ENCODE measurements at places on chromosomes 16 and 17. TPM values are rescaled to one million over a fixed set of nuclear protein-coding genes. Genes with fewer than 3 reads are reported as not detected.
A peak's percentile ranks its signal among the peaks of the same experiment; 100 is the strongest.

GRCh38 chr17:77454242-77455095 lies 313.7 kb downstream of the SEC14L1 start:
- peak; percentile 89 for DNase-seq

GRCh38 chr17:80471922-80472321 lies 4.5 kb downstream of the NPTX1 start:
- DNase-seq = no peak

- peak; percentile 6 for DNase-seq
Observed at GRCh38 chr17:58184308-58184985, 8.1 kb upstream of the EPX start.

GRCh38 chr17:1077581-1077985 lies 80.7 kb downstream of the TIMM22 start:
- DNase-seq = no peak

GRCh38 chr16:83928341-83929055 lies 24.5 kb upstream of the OSGIN1 start:
- DNase-seq = peak; percentile 93

DNA sequence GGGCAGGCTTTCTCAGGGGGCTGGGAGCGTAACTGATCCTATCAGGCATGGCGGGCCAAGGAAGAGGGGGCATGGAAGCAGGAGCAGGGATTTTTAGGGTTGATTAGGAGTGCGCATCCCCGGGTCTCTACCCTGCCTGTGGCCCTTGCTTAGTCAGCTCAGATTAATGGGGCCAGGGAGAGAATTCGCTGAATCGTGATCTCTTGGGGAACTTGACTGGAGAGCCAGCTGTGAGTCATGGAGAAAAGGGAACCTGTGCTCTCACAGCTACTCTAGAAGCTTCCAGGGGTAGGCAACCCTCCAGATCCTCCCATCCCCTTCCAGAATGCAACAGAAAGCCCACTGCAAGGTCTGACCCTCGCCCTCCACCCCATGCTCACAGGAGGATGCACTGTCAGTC lies 3.6 kb downstream of the FOXN1 start:
- no peak for DNase-seq

DNA sequence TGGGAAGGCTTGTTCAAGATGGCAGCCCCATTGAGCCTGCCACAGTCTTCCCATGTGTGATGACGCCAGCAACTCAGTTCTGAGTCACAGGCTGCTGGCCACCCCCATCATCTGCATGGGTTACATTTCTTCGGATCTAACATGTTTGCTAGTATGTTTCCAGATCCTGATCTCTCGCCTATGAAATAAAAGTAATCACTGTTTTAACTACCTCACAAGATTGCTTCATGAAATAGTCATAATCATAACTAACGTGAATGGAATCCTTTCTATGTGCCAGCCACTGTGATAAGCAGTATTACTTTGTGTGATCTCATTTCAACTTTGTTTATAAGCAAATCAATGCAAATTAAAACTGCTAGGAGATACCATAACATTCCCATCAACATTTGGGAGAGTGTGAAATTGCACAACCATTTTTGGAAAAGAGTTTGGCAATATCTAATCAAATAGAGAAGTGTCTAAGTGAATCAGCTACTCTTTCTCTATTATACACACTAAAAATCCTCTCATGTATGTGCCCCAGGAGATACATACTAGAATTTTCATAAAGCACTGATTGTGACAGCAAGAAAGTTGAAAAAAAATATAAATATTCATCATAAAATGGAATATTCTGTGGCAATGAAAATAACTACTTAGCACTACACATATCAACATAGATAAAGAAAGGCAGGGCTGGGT lies 300.2 kb upstream of the IRX5 start:
- DNase-seq = no peak

DNA sequence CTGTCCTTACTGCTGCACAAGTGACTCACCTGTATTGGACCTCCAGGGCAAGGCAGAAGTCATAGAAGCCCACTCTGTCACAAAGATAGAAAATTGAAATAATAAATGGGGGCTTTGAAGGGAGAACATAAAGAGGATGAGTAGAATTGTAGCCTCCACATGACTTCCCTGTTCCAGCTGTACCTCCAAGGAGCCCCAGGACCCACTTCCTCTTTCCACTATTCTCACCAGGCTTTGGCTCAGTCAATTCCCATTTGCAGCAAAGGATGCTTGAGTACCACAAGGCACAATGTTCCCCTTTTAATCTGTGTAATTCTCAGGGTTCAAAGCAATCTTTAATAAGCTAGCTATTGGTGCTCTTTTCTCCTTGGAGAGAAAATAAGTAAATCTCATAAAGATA lies 512.1 kb downstream of the TOX3 start:
- no peak for DNase-seq

GRCh38 chr17:74043976-74044375 lies 159.5 kb upstream of the RPL38 start:
- no peak for DNase-seq

DNA sequence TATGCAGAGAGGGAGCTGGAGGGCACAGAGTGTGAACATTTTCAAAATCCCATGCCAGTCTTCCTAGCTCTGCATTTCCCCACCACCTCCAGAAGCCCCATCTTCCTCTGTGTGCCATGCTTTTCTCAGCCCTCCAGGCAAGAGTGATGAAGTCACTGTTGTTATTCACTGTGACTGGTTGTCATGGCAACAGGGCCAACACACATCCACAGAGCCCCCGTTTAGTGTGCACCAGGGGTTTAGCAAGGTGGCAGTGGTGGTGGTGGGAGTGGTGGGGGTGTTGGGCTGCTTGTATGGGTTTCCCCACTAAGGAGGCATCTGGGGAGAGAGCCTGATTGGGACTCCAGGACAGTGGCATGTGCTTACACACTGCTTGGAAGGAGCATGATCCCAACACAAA lies 309.9 kb upstream of the ASIC2 start:
- DNase-seq = no peak

GRCh38 chr16:73879621-73880020 lies 417.0 kb upstream of the PSMD7 start:
- no peak for DNase-seq

DNA sequence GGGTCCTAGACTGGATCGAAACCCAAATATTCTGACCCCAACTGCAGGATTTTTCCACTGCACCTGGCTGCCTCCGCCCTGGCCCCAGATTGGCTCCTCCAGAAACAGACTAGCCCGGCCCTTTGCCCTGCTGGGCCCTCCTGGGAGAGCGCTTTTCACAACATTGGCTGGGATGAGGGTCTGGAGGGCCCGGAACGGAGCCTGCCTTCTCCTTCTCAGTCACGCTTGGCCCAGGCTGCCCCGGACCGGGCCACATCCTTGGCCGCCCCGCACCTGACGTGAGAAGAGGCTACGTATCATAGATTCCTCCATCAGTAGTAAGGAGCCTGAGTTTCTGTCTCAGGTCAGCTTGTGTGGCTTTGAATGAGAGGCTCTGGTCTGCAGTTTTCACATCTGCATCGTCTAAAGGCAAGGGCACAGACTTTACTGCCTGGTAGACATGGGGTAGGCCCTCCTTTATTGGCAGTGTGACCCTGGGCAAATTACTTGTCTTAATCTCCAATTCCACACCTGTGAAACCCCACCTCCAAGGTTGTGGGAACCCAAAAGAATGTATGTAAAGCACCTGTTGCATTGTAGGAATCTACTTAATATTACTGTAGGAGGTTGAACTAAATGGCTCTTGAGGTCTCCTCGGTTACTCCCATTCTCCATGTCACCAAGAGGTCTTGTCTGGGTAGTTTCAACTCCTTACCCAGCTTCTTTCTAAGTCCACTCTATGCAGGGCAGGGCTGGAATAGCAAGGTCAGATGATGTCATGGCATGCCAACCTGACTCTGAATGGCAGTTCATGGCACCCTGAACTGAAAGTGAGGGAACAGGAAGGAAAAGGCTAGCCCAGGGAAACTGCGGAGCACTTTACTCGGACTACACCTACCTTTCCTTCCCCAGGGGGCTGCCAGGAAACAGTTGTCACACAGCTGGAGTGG lies 661 bp downstream of the LRRC3C start:
- no peak for DNase-seq

- peak; percentile 22 for DNase-seq
Observed at GRCh38 chr17:57104461-57105175, 19.6 kb downstream of the AKAP1 start.

DNA sequence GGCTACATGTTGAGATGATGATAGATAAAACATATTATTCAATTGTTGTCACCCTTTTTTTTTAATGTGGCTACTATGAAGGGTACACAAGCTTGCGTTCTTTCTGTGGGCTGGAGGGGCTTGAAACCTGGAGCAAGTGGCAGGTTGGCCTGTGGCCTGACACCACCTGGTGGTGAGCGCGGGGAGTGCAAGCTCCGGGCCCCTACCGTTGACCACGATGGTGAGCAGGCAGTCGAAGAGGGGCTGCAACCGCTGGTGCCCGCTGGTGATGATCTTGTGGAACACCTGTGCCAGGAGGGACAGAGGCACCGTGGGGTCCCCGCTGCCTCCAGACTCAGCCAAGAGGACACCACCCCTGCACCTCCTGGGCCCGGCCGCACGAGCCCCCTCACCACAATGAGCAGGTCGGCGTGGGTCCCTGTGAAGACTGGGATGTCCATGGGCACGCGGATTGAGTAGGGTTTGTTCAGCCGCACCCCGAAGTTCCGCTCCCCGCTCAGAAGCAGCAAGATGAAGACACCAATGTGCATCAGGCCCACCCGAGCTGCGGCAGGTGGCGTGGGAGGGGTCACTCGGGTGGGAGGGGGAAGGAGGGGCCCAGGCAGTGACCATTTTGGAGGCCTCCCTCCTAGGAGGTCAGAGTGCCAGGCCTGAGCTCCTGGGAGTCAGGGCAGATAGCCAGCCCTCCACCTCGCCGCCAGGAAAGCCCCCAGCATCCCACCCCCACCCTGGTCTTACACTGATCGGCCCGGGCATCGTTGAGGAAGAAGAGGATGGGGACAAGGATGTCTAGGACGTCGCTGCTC lies 14.4 kb downstream of the HID1 start:
- peak; percentile 45 for DNase-seq

SENP3 gene
- 75.1 TPM for total RNA-seq

GRB7 gene
- 0.97 TPM for total RNA-seq

EXOC3L1 gene
- not detected for total RNA-seq

C17orf113 gene
- 0.32 TPM for total RNA-seq

KRT39 gene
- not detected for total RNA-seq

KIF22 gene
- total RNA-seq = 32.5 TPM

Data from fibroblast of villous mesenchyme (primary cell).